ENCODE measurements at places on chromosomes 5 and 9.

- DNase-seq: no peak
Observed at GRCh38 chr5:60883229-60883628, 39.2 kb upstream of the ELOVL7 start.

DNA sequence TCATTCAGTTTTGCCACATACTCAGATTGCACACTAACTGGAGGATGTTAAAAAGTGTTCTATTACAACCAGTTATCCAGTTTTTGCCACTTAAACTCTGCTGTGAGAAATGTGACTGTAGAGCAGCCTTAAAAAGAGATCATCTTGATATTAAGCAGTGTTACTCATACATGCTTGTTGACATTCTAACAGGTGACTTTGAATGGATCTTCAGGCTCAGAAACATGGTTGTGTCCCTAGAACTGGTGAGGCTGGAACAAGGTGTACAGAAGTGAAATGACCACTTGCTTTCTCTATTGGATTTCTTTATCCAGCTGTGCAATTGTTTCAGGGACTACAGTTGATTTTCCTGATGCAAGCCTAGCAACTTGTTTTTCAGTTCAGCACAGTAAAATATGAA, 166.1 kb upstream of the CCDC152 start:
- DNase-seq: no peak

GRCh38 chr9:96100385-96101300, 201.3 kb downstream of the HSD17B3 start:
- DNase-seq: no peak

DNA sequence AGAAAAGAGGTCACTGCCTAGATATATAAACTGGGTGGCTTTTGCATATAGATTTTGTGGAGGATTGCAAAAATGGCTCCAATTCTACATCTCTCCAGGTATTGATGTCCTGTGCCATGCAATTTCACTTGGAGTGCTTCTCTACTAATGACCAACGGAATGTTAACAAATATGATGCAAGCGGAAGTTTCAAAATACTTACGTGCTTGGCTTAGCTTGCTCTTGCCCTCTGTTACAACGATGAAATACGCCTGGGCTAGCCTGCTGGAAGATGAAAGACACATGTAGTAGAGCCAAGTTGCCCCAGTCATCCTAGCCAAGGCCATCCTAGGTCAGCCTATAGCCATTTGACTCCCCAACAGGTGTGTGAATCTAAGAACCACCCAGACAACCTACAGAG, 3.6 kb upstream of the POC5 start:
- no peak for DNase-seq

DNA sequence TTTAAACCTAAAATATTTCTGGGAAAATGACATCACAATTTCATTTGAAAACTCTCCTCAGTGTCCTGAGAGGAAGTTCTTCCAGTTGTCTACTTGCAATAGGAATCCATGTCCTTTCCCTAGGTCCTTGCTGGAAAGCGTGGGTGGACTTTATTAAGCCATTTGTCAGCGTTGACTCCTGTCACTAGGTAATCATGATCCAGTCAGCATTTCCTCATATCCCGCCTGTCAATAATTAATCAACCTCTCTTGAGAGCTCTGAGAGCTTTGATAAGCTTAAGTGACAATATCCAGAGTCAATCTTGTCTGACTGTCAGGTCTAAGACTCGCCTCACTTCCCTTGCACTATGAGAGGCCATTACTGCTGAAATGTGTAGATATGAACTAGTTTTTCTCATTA, 107.2 kb upstream of the SLIT3 start:
- DNase-seq: no peak

GRCh38 chr5:59296317-59297264, 596.9 kb downstream of the PDE4D start:
- DNase-seq: no peak

DNA sequence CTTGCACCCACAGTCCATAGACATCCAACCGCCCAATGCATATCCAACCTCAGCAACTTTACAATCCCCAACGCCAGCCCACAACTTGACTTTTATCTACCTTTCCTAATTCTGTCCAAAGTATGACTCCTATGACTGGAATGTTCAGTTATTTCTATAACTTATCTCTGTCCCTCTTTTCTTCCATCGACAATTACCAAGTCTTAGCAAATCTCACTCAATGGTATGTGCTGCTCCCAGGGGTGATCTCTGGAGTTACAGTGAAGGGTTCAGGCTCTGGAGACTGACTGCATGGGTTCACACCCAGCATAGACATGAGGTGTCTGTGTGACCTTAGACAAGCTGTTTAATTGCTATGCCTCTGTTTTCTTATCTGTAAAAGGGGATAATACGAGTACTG, 106.9 kb downstream of the SPOCK1 start:
- no peak for DNase-seq

GRCh38 chr5:152181461-152181860, 223.6 kb downstream of the NMUR2 start:
- no peak for DNase-seq

- peak; percentile 74 for DNase-seq
Observed at GRCh38 chr5:135944967-135945560, 9.7 kb downstream of the LECT2 start.

DNA sequence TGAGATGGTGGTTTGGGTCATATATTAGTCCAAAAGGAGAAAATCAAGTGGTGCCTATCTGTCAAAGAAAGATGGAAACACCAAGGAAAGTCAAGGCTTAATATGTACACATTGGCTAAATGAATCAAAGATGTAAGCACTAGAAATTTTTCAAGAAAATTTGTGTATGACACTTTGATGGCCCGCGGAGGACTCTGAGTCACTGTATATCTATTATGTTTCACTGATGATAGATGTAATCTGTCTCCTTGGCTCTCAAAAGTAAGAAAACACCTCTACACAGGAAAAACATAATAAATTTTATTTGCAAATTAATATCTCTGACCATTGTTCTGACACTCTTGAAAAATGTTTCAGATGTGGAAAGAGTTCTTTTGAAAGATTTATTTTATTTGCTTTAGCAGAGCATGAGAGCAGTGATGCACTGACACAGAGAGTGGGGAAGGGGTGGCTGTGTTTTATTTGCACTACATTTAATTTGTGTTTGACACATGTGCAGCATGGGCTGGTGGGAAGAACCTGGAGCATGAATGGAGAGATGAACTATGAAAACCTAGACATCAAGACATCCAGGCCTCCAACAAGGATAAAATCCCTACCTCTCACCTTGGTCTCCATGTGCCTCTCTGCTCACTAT, 180.8 kb upstream of the GAS1 start:
- DNase-seq: no peak

DNA sequence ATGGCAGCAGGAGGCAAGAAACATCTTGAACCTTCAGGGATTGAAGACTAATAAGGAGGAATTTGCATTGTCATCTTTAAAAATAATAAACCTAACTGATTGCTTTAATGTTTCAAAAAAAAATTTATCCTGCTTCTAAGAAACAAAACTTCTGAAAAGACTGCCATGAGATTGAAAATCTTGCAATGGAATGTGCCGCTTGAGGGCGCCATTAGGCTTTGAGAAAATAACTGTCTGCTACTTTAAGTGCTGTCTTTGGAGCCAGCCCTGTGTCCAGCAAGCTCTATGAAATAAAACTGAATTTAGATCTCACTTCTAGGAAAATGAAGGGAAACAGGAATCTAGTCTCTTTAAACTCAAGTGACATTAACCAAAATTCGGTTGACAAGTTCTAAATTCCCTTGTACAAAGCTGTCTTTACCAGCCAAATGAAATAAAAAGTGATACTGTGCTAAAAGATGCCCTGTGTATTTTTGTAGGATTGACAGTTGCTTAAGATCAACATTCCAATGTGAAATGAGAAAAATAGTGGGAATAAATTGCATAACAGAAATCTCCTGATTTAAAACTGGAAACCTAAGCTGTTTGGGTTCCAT, 79.4 kb downstream of the ESM1 start:
- peak; percentile 68 for DNase-seq

- DNase-seq: no peak
Observed at GRCh38 chr9:105297442-105298075, 53.1 kb downstream of the SLC44A1 start.

All from hindlimb muscle (tissue), 1 donor.